NCI-H187 treated with DMSO at 0.1 percent for 48 hours (cell line): ENCODE measurements at places on chromosomes 2 and 18.

GRCh38 chr2:218043701-218044109 lies 25.3 kb upstream of the RUFY4 start:
- DNase-seq = no peak

DNA sequence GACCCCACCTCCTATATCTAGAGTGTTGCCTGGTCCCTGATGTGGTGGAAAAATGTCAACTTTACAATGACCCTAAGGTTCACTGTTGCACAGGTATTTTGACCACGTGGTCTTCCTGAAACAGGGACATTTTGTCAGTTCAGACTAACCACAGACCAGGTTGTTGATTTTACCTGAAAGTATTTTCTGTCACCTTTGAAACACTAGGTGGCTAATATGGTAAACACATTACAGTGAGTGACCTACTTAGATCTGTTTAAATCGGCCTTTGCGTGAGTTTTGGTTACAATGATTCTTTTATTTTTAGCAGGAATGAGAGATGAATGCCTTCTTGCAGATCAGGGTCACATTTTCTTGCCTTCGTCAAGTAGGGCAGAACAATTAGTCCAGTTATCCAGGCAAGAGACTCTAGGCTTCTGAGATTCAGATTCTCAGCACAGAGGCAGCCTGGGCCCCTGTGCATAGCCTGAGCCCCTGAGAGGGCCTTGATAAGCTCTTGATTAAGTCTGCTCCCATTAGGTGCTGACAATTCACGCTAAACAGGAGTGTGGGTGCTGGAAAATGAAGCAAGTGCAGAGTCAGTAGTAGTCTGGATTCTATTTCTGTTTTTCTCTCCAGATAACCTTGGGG lies 226.2 kb downstream of the KCNS3 start:
- no peak for DNase-seq

GRCh38 chr18:61643884-61644647 lies 248.7 kb downstream of the RNF152 start:
- peak; percentile 2 for DNase-seq

- DNase-seq = no peak
These were observed 15.9 kb downstream of the ARHGEF4 start for GRCh38 chr2:130852521-130853115.

DNA sequence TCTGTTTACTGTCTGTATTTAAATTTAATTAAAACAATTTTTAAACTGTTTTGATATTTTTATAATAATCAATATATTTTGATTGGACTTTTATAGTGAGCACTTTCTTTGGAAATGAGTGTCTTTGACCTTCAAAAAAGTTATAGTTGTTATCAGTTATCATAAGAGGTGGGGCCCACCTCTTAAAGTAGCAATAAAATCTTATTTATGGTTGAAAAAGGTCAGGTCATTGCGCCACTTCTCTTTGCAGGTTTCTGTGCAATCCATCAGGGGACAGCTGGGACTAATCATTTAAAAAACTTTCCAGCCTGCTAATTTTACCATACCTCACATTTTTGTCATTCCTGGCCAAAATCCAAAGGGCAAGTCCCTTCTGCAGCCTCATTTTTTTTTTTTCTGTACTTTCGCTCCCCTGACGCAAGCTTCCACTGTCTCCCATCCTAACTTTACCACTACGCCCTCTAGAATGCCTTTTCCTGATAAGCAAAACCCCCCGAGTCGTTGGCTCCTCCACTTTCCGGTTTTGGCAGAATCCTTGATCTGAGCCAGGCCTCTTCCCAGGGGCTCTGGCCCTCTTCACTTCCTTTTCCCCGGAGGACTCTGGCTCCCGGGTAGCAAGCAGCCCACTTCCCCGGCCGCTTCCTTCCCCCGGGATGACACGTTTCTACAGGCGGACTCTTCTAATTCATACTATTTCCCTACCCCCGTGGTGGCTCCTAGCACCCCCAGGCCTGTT lies 1.1 kb upstream of the SEH1L start:
- DNase-seq = no peak

GRCh38 chr2:74292751-74293150 lies 50.5 kb downstream of the SLC4A5 start:
- no peak for DNase-seq

DNA sequence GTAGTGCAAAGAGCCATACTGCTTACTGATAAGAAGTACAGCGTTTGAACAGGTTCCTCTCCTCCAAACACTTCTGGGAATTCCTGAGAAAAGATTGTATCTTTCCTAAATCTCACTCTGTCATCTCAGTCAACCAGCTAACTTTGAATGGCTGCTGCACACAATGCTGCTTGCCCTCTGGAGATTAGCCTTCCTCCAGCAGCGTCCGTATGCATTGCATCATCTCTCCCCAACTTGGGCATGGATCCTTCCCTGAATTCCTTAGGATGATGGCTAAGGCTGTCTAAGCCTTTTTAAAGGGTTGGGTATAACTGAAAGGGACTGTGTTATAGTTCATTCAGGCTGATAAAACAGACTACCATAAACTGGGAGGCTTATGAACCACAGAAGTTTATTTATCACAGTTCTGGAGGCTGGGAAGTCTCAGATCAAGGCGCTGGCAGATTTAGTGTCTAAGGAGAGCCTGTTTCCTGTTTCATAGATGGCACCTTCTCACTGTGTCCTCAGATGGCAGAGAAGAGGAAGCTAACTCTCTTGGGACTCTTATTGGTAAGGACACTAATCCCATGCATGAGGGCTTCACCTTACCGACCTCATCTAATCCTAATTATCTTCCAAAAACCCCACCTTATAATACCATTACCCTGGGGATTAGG lies 105.3 kb downstream of the PAX3 start:
- DNase-seq = no peak

DNA sequence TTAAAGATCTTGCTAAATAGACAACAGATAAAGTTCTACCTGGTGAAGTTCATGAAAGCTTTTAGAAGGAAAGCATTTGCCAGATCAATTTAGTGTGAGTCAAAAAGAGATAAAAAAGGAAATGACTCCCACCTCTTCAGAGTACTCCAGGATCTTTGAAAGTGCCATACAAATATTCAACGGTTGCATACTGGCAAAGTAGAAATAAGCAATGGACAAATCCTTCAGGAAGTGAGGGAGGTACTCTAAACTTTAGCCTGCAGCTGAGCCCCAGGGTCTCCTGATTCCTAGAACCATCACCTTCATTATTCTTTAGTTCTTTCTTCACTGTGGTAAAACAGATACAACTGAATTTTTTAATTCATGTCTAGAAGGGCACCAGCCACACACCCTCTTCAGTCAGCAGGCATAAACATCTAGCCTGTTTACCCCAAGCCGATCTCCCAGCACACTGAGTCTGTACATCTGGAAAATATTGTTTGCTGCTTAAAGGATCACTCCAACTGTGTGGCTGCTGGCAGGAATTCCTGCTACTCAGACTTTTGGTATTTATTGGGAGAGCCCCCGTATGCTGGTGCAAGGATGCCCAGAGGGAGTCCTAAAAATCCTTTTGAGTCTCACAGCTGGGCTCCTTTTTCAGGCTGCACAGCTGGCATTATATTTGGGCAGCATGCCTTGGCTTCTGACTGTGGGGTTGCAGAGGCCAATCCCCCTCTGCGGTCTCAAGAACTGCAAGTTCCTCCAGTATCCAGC lies 72.3 kb upstream of the SESTD1 start:
- DNase-seq = no peak

DNA sequence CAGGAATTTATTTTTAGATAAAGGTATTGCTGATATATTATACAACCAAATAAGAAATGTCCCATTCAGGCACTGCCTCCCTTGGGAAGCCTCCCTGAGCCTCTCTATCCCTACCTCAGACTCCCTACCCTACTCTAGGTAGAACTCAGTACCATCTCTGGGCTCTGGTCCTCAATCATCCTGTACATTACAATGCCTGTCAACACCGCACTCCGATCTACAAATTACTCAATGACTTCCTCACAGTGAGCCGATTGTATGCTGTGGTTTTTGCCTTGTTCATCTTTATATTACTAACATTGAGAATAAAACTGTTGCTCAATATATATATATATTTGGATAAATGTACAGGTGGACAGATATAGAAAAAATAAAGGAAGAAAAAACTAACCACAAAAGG lies 207.5 kb downstream of the STK39 start:
- DNase-seq = no peak

DNA sequence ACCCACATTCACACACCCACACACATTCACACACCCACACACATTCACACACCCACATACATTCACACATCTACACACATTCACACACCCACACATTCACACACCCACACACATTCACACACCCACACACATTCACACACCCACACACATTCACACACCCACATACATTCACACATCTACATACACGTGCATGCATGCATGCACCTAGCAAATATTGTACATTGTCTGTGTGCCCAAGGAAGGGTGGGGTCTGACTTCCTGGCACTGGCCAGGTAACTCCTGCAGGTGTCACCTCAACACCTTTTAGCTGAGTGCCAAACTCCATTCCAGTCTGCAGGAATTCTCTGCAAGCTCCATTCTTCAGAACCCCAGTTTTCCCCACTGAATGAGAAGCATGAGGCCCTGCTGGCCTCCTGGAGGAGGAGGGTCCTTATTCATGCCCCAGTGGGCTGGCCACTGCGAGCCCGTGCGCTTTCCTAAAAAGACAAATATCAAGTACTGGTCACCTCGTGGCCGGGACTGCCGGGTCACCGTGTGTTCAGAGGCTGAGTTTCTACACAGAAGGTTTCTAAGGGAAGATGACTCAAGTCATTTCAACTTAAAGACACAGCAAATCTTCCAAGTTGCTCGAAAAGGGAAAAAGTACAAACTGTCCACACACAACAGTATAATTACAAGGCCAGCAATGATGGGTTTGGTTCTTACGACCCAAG lies 131.5 kb downstream of the HDAC4 start:
- no peak for DNase-seq

DNA sequence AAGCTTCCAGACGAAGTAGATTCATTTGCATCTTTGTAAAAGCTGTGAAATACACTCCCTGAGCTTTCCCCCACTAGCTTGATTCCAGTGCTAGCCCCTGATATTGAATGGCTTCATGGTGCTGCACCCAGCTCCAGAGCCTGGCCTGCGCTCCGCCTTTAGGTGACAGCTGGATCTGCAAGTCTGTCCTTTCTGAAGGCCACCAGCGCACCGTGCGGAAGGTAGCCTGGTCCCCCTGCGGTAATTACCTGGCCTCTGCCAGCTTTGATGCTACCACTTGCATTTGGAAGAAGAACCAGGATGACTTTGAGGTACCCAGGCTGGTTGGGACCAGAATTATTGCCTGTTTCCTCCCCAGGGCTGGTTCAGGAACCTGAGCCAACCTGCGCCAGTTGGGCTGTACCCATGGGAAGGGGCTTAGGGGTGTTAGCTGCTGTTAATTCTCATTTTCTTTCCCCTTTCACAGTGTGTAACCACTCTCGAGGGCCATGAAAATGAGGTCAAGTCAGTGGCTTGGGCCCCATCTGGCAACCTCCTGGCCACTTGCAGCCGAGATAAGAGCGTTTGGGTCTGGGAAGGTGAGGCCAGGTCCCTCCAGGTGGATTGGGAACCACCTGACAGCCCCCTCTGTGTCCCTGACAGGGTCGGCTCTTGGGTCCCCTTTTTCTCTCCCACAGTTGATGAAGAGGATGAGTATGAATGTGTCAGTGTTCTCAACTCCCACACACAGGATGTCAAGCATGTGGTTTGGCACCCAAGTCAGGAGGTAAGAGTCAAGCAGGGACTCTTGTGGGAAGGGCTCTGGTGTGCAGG lies 1.3 kb downstream of the CIAO1 start:
- DNase-seq = no peak

DNA sequence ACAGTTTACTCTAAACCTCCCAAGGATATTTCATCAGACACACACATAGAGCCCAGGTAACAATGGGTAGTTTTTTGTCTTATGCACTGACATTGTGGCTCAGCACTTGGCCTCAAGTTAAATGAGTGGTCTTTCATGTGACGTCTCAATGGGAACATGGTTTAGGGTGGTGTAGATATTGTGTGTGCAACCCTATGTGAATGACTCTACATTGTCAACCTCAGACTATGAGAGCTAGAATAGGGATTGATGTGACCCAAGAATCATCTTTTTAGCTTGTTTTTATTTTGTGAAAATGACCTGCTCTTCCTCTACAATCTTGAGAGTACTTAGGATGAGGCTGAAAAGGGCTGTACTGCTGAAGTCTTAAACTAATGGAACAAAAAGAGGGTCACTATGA lies 86.2 kb downstream of the SCN1A start:
- DNase-seq = no peak

DNA sequence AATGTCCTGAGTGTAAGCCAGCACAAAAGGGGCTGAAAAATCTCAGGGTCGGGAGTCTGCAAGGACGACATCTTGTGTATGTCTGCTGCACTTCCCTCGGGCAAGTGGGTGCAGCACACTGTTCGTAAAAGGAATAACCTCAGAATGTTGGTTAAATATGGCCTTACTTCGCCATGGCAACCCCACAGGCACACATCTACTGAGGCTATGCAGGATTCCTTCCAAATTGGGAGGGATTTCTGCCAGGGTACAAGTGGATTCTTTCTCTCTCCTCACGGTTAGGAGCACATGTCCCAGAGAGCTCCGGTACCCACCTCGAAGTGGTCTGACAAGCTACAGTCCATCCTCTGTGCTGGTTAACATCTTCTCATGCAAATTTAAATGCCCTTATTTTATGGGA lies 277.7 kb upstream of the PXDN start:
- DNase-seq = no peak

- no peak for DNase-seq
These were observed 38.9 kb downstream of the HS6ST1 start for GRCh38 chr2:128279786-128280157.

GRCh38 chr2:211251016-211251415 lies 694.6 kb downstream of the CPS1 start:
- DNase-seq = no peak

GRCh38 chr2:69816923-69817542 lies 12.4 kb upstream of the GMCL1 start:
- peak; percentile 81 for DNase-seq

GRCh38 chr2:45743531-45744396 lies 92.3 kb downstream of the PRKCE start:
- DNase-seq = no peak

GRCh38 chr2:133591164-133591563 lies 22.9 kb upstream of the NCKAP5 start:
- no peak for DNase-seq

- DNase-seq = no peak
These were observed 20.9 kb downstream of the NCK2 start for GRCh38 chr2:105765415-105766299.

GRCh38 chr2:143734507-143734906 lies 605.3 kb downstream of the ARHGAP15 start:
- DNase-seq = no peak

- DNase-seq = no peak
These were observed 5.6 kb downstream of the PPP4R1 start for GRCh38 chr18:9608728-9609127.

- DNase-seq = no peak
These were observed 11.5 kb downstream of the TNFRSF11A start for GRCh38 chr18:62336618-62337017.

DNA sequence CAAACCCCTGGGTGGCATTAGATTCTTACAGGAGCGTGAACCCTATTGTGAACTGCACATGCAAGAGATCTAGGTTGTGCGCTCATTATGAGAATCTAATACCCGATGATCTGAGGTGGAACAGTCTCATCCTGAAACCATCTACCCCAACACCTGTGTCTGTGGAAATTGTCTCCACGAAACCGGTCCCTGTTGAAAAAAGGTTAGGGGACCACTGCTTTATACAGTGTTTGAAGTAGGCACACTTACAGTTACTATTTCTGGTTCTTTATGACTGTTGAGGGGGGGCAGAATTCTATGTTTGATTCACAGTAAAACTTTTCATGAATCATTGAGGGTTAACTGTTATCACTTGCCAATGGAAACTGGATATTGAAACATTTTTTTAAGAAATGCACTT lies 72.0 kb downstream of the RIF1 start:
- no peak for DNase-seq

- DNase-seq = no peak
These were observed 110.0 kb downstream of the LNPK start for GRCh38 chr2:175892046-175892445.
